GM13976 (cell line): ENCODE measurements at places on chromosomes 3 and 15.
A peak's percentile ranks its signal among the peaks of the same experiment; 100 is the strongest.

DNA sequence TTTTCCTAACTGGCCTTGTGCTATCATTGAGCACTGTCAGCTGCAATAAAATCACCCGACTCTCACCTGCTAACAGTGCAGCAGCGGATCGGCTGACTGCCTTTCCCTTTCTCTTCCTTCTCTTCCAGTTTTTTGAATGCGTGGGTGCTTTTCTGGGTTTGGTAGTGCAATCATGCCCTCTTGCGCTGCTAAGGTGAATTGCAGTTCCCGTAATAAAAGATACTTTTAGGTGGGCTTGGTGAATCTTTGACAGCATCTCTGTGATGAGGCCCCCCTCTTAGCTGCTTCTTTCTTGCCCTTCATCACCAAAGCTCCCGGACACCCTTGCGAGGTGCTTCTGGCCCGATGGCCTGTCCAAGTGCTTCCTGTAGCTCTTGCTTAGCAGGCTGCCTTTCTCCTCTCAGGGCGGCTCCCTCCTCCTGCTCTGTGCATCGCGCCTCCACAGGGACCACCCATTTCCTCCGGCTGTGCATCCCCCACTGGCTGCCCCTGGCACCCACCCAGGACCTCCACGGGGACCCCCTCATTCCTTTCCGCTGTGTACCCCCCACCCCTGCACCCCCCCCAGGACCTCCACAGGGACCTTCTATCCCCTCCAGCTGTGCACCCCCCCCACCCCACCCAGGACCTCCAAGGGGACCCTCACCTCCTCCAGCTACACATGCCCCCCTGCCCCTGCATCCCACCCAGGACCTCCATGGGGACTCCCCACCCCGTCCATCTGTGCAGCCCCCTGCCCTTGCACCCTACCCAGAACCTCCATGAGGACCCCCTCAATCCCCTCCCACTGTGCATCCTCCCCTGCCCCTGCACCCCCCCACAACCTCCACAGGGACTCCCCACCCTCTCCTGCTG is 50.8 kb upstream of the RPL32 start:
- peak; percentile 75 for DNase-seq

DNA sequence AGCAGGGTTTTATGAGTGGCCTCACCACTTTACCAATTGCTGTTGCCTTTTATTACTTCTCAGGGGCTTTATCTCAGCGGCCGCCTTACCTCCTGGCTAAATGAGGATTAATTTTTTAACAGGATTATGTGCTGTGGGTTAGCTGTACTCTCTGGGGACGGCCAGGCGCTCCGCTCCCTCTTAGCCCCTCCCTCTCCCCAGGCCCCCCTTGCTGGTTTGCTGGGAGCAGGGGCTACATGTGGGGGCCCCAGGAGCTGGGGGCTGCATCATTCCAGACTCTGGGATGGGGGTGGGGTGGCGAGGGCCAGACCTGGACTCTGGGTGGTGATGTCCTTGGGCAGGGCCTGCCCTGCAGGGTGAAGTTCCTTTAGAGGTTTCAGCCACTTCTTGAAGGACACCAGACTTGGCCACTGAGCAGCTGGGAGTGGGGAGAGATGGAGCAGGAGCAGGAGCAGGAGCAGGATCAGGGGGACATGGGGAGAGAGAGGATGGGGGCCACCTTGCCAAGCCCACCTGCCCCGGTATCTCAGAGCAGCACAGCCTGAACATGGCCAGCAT is 196.1 kb downstream of the GOLGA6L6 start:
- DNase-seq, result peak; percentile 67

- no peak for DNase-seq
Observed at GRCh38 chr3:10949197-10949596, 43.4 kb upstream of the SLC6A1 start.

DNA sequence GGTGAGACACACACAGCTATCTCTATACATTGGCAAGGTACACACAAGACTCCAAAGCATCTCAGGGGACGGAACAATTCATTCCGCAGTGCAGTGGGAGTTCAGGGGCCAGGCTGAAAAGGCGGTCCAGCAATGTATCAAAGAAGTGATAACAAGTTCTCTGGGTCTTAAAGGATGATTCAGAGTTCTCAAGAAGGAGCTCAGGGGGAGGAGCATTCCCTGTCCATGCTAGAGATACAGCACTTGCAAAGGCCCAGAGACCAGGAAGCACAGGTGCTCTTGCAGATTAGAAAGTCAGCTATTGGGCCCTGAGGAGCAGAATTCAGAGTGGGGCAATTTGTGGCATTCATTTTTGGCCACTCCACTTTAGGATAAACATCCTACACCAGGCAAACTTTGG is 34.9 kb downstream of the MECOM start:
- DNase-seq, result no peak

DNA sequence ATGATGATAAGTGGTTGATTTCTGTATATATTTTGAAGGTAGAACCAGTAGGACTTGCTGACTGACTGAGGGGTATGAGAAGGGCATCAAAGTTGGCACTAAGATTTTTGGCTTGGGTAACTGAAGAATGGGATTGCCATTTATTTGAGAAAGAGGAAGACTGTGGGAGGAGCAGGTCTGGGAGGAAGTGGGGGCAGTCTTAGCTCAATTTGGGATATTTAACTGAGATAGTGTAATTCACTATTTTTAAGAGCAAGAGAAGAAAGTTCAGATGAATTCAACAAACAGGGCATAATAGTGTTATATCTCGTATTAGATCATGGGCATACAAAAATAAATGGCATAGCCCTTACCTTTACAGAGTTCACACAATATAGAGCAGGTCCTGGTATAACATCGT is 1.7 kb downstream of the BUB1B start:
- no peak for DNase-seq

- DNase-seq, result no peak
Observed at GRCh38 chr15:96093063-96093462, 237.4 kb upstream of the NR2F2 start.

GRCh38 chr15:50876989-50877360 is 31.5 kb upstream of the AP4E1 start:
- DNase-seq, result peak; percentile 60

DNA sequence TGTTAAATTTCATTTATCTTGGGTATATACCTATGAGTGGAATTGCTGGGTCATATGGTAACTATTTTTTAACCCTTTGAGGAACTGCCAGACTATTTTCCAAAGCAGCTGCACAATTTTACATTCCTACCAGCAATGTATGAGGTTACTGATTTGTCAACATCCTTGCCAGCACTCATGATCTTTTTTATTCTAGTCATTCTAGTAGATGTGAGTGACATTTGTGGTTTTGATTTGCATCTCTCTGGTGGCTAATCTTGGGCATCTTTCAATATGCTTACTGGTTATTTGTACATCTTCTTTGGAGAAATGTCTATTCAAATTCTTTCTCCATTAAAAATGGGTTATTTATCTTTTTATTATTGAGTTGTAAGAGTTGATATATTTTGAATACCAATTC is 21.3 kb upstream of the LRRC58 start:
- no peak for DNase-seq

GRCh38 chr15:66702787-66703539 is 927 bp downstream of the SMAD6 start:
- no peak for DNase-seq

DNA sequence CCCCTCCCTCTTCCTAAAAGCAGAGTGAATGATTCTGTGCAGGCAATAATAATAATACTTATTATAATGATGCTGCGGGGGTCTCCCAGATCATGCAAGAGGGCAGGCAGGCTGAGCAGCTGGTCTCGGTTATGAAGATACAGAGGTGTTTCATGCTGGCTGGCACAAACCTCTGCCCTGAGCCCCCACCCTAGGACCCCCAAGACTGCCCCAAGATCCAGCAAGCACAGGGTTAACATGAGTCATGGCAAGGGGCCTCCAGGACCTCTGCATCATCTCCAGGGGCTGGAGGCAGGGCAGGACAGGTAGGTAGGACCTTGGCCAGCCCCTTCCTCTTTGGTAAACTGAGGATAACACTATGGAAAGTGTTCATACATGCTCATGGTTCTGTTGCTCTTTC is 2.7 kb downstream of the MGLL start:
- no peak for DNase-seq

- peak; percentile 19 for DNase-seq
Observed at GRCh38 chr3:189630767-189631372, 319 bp upstream of the TP63 start.

DNA sequence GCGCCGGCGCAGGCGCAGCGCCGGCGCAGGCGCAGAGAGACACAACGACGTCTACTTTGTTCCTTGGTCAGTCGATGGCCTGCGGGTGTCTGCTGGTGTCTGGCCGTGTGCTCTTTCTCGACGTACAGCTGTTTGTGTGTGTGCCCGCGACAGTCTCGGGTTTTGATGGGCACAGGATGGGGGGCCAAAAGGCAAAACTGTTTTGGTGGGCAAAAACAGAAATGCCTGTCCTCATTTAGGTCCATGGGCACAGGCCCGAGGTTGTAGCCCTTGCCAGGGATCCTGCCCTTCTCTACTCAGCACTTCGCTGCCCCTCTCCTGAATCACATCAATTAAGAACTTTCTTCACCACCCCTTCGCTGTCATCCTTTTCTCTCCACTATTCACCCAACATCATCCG is 184.8 kb upstream of the CHL1 start:
- DNase-seq, result no peak

DNA sequence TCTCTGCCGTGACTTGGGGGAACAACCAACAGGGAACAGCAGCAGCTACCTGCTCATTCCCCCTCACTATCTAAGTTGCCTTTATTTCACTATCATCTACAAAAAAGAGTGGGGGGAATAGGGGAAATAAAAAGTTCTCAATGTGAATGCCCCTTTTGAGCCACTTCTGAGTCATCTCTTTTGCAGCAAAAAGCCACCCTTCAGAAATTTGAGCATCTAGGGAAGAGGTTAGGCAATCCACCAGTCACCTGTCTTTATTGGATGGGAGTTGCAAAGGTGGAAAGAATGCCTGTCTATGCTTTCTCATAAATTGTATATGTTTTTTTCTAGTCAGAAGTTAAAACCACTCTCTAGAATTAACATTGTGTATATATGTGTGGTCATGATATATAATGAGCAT is 41.1 kb downstream of the GPD1L start:
- DNase-seq, result no peak

GRCh38 chr3:89217148-89217685 is 109.8 kb downstream of the EPHA3 start:
- no peak for DNase-seq

GRCh38 chr15:79130535-79131130 is 40.1 kb upstream of the RASGRF1 start:
- no peak for DNase-seq

DNA sequence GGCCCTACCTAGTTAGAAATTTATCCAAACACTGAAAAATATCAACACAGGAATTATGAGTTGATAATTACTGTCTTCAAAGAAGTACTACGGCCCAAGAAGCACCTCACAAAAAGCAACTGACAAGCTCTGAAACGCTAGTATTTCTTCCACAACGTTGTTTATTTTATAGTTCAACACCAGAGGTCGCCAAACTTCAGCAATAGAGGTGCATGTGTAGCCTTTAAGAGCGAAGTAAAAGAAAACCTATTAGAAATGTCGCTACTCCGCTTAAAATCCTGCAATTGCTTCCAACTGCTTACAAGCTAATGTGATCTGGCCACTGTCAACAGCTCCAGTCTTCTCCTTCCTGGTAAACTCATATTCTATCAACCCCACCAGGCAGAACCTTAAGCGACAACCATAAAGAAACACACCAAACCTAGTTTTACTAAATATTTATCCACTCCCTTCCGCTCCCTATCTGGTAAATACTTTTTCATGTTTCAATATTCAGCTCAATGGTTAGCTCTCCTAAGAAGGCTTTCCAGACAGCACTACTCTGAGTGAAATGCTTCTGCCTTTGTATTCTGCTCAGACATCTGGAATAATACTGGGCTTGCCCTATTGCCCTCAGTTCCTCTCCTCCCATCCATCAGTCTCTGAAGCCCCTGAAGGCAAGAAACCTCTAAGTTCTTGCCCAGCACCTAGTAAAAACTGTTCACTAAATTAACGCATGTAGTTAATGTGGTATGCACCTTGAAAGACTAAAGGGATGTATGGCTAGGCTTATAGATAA is 110.2 kb downstream of the NR1I2 start:
- peak; percentile 5 for DNase-seq

DNA sequence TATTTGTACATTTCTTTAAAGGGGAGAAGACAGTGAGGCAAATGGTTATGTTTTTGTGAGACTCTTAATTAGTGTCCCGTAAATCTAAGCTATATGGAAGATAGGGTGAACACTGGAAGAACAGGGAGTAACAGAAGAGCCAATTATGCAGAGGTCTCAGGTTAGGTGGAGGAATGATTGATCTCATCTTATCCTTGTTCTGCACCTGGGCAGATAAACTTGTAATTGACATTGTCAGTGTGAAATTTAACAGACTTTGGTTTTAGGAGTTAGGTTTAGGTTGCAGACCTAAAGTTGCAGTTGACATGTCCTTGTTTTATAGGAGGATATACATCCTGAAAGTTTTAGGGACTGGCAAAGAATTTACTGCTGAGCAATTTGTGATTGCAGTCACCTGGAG is 3.1 kb upstream of the TWF2 start:
- DNase-seq, result no peak

- DNase-seq, result no peak
Observed at GRCh38 chr3:160876643-160877042, 120.6 kb downstream of the PPM1L start.

DNA sequence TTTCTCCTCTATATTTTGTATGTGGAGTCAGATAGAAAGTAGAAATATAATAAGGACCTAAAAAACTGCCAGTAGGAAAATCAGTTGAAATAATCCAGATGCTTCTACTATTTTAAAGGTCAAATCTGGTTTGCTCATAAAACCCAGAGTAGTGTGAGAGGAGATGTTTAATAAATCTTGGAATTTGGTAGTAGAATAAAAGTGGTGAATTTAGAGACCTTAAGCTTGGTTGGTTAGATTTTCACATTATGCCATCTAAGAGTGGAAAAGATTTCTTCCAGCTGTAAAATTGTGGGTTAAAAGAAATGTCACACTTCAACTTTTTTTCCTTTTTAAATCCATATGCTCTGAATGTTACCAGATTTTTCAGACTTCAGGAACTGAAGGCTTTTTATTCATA is 266.4 kb upstream of the GOLIM4 start:
- DNase-seq, result no peak

GRCh38 chr3:13072239-13072599 is 1.0 kb downstream of the IQSEC1 start:
- DNase-seq, result peak; percentile 76

- DNase-seq, result no peak
Observed at GRCh38 chr15:80587007-80587406, 108.1 kb upstream of the ABHD17C start.

DNA sequence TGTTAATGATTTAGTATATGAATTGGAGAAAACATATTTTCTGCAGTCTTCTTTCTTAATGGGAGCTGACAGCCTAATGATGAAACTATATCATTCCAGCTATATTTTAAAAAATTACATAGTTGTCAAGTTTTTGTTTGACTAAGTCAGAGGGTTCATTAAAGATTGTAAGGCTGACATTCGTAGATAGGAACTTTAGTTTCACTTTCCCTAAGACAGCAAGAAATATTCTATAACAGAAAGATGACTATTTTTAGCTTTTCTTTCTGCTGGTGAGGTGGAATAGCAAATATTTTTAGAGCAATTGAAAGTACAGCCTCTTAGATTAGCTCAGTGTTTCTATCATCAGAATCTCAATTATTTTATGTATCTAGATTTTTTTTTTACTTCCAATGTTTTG is 60.2 kb downstream of the PIAS1 start:
- DNase-seq, result peak; percentile 22

- DNase-seq, result no peak
Observed at GRCh38 chr3:32437896-32438295, 46.2 kb downstream of the CMTM7 start.

- no peak for DNase-seq
Observed at GRCh38 chr3:29281094-29281343, 148 bp downstream of the RBMS3 start.
